Mesenteric fat pad (tissue), 1 donor: ENCODE measurements at places on chromosomes 11 and 22.

- no peak for DNase-seq
Measured at GRCh38 chr11:109304159-109304558, 117.8 kb upstream of the C11orf87 start.

DNA sequence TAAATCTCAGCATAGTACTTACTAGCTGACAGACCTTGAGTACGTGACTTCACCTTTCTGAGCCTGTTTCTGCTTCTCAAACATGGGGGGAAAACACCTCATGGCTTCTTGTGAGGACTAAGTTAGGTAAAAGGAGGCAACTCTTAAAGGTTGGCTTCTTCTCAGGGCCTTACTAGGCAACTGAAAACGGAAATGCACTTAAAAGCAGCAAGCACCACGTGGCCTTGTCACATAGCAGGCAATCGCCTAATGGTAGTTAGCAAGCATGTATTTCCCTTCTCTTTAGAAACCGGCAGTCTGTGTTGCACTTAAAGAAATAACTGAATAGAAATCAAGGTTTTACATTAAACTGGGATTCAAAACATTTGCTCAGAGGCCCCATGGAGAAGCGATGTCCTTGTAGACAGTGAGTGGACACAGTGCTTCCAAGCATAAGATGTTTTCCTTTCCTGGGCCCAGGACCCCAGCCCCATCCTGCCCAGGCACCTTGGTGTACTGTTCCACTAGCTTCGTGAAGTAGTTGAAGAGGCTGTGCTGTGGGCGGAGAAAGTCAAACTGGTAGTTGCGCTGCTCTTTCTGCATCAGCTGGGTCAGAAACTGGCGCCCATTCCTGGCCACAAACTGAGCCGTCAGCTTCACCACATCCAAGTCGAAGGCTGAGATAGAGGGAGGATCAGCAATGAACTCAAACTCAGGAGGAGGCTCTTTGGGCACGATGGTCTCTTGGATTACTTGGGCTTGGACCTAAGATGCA, 12.1 kb downstream of the SF3A1 start:
- no peak for DNase-seq

DNA sequence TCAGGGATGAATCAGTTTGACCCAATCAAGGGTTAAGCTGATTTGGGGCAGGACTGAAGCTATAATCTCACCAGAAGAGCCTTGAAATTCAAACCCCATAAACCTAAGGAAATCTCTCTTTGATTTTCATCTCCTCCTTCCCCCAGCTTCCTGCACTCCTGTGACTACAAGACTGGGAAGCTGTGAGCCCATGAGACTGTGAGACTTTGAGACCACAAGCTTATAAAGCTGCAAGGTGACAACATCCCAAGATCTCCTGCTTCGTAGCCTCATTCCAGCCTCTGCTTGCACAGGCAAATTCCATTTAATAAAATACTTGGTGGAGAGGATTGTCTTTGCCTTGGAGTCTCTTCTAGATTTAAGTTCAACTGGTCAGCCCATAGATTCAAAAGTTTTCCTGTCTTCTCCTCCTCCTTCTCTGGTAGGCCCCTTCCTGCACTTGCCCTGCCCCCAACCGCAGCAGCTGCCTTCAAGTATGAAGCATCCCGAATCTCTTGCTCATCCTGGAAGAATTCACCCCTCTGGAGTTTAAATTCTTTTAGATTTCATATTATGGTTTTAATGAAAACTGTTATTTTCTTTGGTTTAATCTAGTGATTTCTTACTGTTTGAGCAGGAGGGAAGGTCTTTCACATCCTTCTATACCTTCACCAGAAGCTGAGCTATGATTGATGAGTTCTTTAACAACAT, 42.1 kb downstream of the PAMR1 start:
- DNase-seq: no peak

DNA sequence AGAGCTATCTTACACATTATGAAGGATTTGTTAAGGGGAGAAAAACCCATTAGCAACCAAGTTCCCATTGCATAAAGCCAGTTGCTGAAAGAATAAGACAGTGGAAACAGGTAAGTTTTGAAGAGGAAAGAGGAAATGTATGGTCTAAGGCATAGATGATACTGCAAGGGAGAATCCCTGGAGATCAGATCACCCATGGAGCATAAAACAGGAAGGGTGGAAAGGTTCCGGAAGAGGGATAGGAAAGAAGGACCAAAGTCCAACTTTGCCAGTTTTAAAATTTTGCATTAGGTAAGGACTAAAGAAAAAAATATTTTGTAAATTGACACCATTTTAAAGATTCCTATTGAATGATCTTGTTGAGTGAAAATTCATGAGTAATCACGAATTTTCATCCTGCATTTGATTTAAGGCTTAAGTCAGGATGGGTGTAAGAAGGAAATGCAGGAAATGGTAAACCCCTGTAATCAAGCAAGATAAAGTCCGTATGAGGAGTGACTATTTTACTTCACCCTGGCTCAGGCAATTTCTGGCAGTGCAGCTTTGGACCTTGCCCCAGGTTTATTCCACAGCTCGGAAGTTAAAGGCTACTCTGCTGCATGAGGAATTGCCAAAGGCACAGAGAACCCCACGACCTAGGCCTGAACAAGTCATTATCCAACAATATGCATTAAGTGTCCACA, 70.9 kb downstream of the CCDC34 start:
- DNase-seq: no peak

DNA sequence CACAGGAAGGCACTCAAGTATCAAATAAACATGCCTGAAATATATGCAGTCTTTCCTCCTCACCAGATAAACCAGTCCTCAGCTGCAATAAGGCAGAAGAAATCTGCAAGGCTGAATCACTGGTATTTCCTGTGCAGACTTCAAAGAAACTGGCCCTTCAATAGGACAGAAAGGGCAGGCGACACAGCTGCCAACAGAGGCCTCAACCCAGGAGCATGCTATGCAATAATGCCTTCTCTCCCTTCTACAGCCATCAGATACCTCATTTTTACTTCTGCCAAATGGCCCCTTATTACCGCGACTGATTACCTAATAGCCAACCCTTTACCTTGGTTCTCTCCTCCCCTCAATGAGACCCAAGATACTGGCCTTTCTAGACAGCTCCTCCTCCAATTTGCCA, 8.0 kb downstream of the NUMA1 start:
- DNase-seq: no peak

GRCh38 chr11:69948256-69949141, 129.3 kb upstream of the FGF3 start:
- DNase-seq: no peak

- DNase-seq: no peak
Measured at GRCh38 chr11:44916801-44917385, 33.8 kb downstream of the TP53I11 start.
